ENCODE measurements at places on chromosomes 1 and 21.

GRCh38 chr1:223344491-223344890, 19.5 kb downstream of the SUSD4 start:
- no peak for DNase-seq

DNA sequence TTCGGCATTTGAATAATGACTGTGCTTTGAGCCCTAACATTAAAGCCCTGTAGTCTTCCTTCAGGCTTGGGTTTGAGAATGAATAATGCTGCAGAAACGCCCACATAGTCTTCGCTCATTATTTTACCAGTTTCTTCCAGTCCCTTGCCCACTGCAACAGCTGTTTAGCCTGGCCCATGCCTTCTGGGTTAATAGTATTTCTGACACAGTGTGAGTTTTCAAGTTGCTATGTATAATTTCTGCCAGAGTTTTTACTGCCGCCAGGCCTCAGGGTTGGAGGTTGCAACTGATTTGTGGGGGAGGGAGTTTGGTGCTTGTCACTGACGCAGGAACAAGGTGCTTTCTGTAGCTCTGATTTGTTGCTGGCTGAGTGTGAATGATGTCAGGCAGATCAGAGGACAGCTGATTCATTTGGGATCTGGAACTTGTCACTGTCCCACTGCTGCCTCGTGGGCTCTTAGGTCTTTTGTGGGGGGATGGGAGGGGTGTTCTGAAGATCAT, 109.8 kb downstream of the MAST2 start:
- DNase-seq: peak; percentile 67

GRCh38 chr1:94538243-94538827, 3.2 kb downstream of the F3 start:
- DNase-seq: no peak

DNA sequence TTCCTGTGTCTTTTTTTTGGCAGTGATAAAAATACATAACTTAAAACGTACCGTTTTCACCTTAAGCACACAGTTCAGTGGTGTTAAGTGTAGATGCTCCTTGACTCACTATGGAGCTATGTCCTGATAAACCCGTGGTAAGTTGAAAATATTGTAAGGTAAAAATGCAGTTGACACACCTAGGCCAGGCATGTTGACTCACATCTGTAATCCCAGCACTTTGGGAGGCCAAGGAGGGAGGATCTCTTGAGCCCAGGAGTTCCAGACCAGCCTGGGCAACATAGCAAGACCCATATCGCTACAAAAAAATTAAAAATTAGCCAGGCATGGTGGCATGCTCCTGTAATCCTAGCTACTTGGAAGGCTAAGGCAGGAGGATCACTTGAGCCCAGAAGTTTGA, 73.6 kb upstream of the COG2 start:
- DNase-seq: no peak

GRCh38 chr1:230226007-230226800, 159.2 kb downstream of the GALNT2 start:
- no peak for DNase-seq

DNA sequence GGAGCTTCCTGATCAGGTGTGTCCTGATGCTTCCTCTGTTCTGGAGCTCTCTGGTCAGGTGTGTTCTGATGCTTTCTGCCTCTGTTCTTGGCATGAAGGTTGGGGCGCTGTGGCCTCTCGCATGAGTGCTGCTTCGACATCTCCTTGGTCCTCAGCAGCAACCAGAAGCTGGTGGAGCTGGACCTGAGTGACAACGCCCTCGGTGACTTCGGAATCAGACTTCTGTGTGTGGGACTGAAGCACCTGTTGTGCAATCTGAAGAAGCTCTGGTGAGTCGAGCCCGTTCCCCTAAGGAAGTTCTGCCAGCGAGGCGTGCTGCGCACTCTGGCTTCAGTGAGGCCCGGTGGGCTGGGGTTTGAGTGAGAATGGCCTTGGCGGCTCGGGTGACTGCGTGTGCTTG, 18.0 kb downstream of the NLRP3 start:
- no peak for DNase-seq

DNA sequence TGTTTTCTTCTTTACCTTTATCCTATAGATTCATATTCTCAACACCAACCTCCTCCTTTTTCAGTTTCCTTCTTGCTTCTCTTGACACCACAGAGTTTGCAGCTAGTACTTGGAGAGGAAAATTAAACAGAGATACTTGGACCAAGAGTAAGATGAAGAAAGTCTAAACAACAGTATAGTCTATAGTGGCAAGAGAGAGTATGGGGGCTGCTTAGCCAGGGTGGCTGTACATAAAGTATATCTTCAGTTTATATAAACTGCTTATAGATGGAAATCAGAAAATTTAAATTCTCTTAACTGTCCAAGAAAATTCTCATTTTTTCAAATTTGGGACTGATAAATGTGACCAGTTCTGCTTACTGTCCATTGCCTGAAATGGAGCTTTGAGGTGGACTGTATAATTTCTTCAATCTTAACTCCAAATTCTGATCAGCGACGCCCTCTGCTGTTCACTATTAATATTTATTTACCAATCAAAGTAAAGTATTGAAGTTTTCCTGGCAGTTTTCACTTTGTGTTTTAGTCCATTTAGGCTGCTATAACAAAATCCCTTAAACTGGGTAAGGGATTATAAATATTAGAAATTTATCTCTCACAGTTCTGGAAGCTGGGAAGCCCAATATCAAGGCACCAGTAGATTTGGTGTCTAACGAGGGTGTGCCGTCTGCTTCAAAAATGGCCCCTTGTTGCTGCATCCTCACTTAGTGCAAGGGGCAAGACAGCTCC, 14.8 kb upstream of the METTL18 start:
- peak; percentile 4 for DNase-seq

GRCh38 chr21:43190951-43191350, 22.1 kb downstream of the CRYAA start:
- no peak for DNase-seq

DNA sequence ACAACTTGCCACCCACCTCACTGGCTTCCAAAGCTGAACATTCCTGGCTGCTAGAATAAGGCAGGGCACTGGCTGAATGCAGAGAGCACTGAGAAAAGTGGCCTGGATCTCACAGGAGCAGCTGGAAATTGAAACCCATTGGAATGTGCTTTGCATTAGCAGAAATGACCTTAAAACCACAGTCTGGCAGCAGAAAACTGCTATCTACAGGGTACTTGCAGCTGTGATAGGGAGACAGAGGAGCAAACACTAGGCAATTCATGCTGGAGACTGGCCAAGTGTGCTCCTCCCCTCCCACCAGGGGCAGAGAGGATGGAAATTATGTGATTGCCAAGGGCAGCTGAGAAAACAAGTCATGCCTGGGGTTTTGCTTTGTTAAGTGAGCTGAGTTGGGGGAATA, 47.2 kb downstream of the HSD3B1 start:
- DNase-seq: peak; percentile 59

- no peak for DNase-seq
Measured at GRCh38 chr1:165847486-165847885, 20.1 kb downstream of the UCK2 start.

- DNase-seq: no peak
Measured at GRCh38 chr1:61220536-61220935, 138.2 kb downstream of the NFIA start.

GRCh38 chr1:197519741-197520334, 251.8 kb downstream of the CRB1 start:
- no peak for DNase-seq

DNA sequence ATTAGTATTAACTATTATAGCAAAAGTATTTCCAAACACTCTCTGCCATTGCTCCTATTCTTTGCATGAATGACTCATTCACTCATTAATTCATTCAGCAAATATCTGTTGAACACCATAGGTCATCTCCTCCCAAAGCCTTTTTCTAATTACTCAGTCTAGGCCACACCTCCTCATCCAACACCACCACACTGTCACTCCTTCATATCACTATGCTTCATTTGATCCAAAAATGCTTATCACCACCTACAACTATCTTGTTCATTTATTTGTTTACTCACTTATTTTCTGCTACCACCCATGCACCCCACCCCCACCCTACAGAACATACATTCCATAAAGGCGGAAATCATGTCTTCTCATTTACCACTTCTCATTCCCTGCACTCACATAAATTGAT, 94.4 kb upstream of the TNFSF4 start:
- no peak for DNase-seq

DNA sequence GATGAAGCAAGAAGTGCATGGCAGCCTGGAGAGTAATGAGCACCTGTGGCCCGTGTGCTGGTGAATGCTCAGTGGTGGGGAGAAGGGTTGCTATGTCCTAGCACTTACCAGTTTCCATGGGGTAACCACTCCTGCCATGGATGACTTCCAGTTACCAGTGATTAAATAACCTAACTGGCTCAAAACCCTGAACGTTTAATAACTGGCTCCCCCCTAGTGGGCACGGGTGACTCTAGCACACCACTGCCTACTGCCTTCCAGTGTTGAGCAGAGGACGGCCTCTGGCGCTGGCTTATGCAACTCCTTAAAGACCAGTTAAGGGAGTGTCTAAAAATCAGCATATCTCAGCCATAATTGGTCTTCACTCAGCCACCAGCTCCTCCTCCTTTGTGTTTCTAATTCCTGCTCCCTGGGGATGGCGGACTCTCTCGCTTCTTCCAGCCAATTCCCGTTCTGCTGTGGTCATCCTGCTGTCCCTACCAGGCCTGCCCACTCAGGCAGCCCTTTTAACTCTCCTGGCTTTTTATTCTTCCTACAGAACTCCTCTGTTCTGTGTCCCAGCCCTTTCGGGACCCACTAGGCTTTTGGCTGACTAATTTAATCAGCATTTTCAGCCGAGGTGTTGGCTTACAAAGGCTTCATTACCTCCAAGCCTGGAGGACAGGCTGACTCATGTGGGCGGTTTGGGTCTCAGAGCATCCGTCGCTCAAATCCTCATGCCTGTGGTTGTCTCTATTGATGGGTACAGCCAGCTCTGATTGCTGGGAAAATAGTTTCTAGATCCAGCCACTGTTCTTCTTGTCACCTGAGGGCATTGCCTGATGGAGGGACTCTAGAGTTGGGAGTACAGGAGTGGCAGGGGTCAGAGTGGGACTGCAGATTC, 332.4 kb downstream of the CAMTA1 start:
- peak; percentile 65 for DNase-seq

- no peak for DNase-seq
Measured at GRCh38 chr1:47997289-47998200, at the start of gene TRABD2B. TSS of gene TRABD2B (minus strand) at chr1:47997385.

DNA sequence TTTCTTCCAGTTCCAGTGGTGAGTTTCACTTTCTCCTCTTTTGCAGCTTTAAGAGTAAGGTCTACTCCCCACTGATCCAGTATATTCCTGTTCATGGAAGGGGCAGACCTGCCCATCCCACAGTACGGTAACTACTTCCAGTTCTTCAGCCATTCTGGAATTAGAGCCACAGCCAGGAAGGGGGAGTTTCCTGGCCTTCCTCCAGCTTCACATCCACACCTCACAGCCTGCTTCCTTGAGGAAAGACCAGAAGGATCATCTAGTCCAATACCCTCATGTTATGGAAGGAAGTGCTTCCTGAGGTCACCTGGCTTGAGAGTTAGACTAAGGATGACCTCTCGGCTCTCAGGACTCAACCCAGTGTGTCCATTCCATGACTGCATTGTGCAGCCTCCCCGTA, 597.8 kb downstream of the KIF26B start:
- DNase-seq: no peak

GRCh38 chr1:30516485-30516858, 206.9 kb downstream of the MATN1 start:
- DNase-seq: no peak

GRCh38 chr1:158146739-158147138, 34.0 kb upstream of the CD1D start:
- no peak for DNase-seq

DNA sequence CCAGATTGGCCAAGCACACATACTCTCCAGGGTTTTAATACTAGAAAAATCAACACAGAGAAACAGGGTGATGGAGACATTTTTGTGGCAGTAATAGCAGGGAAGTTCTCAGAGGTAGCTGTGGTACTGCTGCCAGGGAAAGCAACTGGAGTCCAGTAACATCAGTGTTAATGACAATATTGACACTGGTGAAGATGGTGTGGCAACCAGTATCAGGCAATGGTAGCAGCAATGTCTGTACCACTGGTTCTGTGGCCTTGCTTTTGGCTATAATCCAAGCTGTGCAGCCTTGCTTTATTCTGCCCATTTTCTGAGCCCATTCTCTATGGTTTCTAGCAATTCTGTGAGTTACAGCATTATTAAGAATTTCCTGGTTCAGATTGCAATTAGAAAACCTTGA, 1.6 kb upstream of the SNX7 start:
- no peak for DNase-seq

DNA sequence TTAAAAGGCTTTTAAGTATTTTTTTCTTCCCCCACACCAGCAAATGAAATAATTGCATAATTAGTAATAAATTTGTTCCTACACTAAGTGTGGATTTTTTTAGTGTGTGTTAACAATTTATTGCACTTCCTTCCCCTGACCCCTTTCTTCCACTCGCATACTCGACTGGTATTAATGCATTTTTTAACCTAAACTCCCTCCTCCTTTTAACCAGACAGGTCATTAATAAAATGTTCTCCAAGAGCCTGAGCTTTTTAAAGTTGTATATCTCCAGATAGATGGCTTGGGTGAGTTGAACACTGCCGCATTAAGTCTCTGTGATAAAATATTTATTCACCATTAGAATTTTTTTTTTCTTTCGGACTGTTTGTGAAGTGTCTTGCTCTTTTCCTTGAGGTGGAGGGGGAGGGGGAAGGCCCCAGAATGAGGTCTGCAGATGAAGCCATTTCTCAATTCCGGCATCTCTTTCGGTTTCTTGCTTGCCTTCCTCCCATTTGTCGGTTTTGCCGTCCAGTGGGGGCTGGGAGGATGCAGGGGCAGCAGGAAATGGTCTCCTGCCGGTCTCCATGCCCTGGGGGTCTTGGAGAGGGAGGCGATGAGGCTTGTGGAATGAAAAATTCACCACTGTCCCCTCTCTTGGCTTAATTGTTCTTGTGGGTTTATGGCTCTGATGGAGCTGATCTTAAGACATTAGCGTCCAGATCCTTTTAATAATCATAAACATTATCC, 64.1 kb upstream of the ACTL8 start:
- no peak for DNase-seq

- DNase-seq: no peak
Measured at GRCh38 chr21:21019681-21020080, 21.5 kb downstream of the NCAM2 start.

DNA sequence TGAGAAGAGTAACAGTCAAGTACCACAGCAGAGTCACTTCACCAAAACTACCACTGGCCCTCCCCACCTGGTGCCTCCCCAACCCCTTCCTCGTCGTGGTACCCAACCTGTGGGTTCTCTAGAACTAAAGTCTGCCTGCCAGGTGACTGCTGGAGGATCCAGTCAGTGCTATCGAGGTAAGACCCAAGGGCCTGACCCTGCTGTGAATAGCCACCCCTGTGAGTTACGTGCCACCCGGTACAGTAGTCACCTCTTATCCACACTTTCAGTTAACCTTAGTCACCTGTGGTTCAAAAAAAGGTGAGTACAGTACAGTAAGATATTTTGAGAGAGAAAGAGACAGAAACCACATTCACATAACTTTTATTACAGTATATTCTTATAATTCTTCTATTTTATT, 16.5 kb downstream of the TTF2 start:
- DNase-seq: no peak

GRCh38 chr1:16148329-16149092, 7.4 kb downstream of the EPHA2 start:
- DNase-seq: no peak

All from AG04450 (cell line).